Adipocyte (in vitro differentiated cells): ENCODE measurements at places on chromosomes 12 and 14.

- no peak for DNase-seq
These were observed 213.7 kb downstream of the ESR2 start for GRCh38 chr14:64080452-64080851.

GRCh38 chr14:50381823-50382287 is 14.8 kb downstream of the CDKL1 start:
- DNase-seq, result no peak

- no peak for DNase-seq
These were observed 513.2 kb downstream of the NELL2 start for GRCh38 chr12:44362947-44363346.

DNA sequence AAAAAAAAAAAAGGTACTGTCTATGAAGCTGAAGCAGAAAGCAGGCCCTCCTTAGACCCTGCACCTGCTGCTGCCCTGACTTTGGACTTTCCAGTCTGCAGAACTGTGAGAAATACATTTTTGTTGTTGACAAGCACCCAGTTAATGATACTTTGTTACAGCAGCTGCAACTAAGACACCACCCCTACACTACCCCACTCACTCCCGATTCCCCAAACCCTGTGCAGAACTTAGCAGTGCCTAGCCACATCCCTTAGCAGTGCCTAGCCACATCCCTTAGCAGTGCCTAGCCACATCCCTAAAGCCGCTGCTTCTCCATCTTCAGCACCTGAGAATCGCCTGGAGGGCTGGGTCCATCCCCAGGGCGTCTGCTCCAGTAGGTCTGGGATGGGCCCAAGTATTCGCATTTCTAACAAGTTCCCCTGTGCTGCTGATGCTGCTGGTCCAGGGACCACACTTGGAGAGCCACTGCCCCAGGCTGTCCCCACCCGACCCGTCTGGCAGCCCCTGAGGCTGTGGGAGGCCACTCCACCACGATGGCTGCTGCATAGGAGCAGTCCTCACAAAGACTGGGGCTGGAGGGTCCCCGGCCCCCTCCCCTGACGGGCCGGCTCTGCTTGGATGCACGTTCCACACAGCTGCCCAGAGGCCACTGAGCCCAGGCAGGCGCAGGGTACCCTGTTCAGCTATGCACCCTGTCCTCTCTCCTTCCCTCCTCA is 10.8 kb upstream of the PPP1R13B start:
- DNase-seq, result no peak

DNA sequence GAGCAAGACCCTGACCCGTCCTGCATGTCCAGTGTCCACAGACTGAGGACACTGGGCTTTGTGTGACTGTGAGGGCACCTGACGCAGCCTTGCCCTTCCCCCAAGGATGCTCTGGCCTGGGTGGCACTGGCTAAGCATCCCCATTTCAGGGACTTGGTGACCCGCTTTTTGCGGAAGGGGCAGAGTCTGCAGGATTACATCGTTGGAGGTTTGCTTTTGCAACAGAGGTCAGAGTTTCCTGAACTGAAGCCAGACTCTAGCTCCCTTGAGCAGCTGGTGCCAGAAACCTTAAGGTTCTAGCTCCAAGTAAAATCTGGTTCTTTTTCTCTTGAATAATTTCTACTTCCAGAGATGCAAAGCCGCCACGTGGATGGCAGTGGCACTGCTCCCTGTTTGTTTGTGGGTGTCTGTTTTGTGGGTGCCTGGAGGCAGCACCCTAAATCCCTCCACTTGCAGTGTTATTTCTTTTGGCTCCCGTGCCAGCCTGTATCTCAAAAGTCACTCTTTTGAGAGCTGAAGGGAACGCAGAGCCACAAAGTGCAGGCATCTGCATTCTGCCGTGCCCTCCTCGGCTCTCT is 184.7 kb downstream of the TSPAN9 start:
- DNase-seq, result peak; percentile 9

DNA sequence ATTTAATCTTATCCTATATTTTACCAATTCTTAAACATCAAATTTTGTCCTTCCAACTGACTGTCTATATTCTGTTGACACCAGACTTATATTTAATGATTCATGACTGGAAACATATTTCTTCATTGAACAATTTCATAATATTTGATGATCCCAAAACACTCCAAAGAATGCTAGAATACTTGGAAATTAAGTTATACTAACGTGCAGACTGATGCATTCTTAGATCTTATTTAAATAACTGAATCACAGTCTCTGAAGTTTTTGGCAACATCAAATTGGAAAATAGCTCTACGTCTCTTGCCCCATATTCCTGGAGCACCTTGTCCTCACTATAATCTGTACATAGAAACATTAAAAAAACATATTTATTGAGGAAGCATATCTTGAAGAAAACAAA is 127.4 kb downstream of the HMGA2 start:
- peak; percentile 68 for DNase-seq

DNA sequence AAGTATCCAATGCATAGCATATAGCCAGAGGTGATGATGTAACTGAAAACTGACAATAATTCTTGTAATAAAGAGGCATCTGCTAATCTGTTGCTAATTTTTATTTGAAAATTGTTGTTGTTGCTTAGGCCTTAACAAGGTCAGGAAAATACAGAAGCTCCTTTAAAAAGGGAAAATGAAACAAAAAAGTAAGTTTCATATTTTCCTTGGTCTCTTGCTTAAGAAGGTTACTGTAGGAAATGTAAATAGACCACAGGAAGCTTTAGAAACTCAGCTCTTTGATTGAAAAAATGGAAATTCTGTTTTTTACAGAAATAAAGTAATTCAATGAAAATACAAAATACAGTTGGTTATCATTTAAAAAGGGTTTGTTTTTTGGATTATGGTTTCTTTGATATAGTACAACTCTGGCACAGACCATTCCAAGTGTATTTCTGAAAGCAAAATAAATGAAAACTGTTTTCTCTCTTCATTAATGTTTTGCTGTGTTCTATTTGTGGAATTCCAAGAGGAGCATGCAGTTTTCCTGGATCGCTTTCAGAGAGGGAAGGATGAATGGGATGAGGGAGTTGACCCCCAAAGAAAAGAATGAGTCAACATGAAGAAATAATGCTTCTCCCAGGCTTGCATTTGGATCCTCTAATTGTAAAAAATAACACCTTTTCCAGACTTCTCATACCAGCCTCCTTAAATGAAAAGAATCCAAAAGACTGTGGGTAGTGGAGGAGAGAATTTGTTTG is 398.0 kb upstream of the FAR2 start:
- DNase-seq, result peak; percentile 42

- no peak for DNase-seq
These were observed 430.9 kb downstream of the ATP23 start for GRCh38 chr12:58372298-58372697.

DNA sequence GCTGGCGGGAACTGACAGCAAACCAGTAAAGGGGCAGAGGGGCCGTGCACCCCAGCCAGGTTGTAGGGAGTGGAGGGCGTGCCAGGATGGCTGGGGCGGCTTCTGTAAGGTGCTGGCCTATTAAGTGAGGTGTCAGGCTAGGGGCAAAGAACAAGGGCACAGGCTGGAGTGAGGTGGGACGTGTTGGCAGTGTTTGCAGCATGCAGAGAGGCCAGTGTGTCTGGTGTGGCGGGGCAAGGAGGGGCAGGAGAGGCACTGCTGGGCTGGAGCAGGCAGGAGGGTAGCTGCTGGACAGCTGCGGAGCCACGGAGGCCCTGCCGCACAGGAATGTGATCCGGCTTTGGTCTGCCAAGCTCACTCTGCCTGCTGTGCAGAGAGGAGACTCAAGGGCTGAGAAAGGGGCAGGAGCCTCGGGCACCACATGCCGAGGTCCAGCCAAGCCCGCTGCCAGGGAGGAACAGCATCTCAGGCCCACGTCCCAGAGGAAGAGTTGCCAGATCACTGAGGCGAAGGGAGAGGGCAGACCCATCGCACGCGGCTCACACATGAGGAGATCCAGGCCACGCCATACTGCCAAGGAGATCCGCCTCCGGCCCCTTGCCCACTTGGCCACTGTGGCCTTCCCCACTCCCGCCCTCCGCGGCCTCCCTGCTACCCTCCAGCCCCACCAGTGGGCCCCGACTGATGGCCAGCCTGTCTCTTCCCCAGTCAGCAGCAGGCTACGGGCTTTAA is 46.8 kb downstream of the AMN start:
- no peak for DNase-seq

- no peak for DNase-seq
These were observed 39.1 kb downstream of the RNFT2 start for GRCh38 chr12:116777245-116777644.

DNA sequence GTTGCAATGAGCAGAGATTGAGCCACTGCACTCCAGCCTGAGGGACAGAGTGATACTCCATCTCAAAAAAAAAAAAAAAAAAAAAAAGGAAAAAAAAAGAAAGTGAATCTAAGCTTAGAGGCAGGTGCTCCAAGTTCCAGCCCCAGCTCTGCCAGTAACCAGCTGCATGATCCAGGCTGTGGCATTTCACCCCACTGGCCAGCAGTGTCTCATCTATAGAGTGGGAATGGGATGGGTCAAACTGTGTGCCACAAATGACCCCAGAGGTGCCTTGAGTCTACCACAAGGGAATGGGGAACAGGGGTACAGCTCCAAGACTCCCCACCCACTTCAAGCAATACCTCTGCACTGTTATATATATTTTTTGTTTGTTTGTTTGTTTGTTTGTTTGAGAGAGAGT is 5.0 kb downstream of the PLEKHD1 start:
- DNase-seq, result no peak

DNA sequence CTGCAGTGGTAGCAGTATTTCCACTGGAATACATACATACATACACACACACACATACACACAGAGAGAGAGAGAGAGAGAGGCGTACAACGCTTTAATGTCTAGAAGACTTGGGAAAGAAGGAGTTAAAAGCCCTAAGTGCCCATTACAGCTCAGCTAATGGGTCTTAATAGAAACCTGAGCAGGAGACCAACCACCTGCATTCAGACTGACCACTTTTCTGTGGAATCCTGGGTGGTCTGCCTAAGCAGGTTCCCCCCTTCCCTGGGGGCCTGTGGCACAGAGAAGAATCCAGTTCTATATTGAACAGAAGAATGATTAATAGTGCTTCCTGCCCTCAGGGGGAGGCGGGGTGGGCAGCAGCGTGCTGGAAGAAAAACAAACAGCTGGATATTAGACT is 312.4 kb upstream of the PRKD1 start:
- no peak for DNase-seq

- no peak for DNase-seq
These were observed 11.9 kb downstream of the DLST start for GRCh38 chr14:74893614-74894091.

DNA sequence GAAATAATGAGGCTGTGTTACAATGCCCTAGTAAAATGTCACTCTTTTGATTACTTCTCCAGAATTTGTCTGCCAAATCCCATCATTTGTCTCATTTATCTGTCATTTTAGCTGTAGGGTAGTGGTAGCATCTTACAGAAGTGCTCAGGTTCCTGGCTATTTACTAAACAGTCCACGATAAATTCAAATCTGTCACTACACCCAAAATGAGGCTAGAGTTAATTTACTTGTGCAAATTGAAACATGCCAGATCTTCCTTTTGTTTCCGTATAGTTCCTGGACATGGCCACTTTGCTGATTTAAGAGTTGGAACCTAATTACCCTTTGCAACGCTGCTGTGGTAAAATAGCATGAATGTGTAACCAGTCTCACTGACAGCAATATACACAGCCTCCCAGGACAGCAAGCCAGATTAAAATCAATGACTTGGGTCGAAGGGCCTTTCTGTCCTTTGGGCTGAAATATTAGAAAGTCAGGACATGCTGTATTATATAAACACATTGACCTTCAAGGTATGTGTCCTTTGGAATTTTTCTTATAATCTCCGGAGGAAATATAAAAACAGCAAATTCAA is 485.4 kb downstream of the MDGA2 start:
- DNase-seq, result no peak

DNA sequence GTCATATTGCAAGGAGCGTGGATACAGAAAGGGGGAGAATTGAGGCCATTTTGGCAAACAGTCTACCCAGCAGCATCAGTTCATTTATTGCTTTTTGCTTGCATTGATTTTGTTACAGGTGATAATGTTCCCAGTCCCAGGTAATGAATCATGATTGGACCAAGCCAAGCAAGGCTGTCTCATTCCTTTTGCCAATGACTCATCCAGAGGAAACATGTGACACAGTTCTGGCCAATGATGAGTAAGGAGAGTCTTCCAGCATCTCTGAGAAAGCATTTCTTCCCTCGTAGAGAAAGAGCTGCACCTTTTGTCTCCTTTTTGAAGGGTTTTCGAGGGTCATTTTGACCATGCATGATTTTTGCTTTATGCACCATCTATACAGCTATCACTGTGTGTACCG is 68.2 kb downstream of the SLC15A4 start:
- no peak for DNase-seq

GRCh38 chr14:105476831-105477659 is 2.4 kb downstream of the CRIP2 start:
- DNase-seq, result no peak

DNA sequence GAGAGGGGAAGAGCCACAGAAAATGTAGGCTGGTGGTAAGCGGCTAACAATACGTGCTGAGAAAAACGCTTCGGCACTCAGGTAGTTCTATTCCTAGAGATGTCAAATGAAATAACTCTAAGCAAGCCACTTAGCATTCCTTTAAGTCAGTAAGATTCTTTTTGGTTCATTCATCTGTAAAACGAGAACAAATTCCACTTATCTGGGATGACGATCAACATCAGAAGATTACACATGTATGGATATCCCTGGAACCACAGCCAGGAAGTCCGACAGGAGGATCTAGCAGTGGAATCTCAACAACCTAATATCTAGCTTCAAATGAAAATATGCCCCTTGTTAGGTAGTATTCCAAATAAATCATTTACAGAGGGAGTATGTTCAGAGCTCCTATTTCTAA is 74.6 kb upstream of the CDKN3 start:
- no peak for DNase-seq

GRCh38 chr12:13534242-13534641 is 337.7 kb downstream of the EMP1 start:
- no peak for DNase-seq

DNA sequence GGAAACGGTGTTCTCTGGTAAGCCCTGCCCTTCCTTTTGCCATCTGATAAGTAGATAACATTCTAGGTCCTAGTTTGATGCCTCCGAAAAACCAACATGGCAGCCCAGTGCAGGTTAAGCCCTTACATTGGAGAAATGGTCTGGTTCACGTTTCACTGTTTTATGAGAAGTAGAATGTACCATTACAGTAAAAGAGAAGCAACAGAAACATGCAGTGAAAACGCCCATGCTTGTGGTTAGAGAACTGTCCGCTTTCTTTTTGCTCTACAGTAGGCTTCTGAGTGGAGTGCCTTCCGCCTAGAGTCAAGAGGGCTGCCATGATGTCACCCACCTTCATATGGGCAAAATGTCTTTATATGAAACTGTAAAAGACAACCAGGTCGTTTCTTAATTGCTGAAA is 190.4 kb upstream of the BCL2L14 start:
- DNase-seq, result no peak

DNA sequence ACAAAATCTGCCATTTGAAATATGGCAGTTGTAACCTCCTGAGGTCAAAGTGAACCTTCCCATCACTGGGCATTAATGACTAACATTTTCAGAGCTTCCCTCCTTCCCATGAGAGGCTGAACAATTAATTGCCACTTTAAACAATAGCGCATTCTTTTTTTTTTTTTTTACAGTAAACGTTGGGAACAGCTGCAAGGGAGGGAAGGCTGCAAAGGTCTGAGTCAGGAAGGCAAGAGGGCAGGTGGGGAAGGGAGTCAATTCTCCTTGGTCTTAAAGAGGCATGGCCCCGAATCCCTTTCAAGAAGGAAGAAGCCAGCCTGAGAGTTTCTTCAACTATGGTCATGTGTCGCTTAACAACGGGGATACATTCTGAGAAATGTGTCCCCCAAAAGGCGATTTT is 41.0 kb upstream of the PLEKHG3 start:
- no peak for DNase-seq
